ENCODE measurements at places on chromosomes 5 and 9.

- no peak for DNase-seq
Observed at GRCh38 chr5:83026930-83027687, 50.1 kb downstream of the TMEM167A start.

DNA sequence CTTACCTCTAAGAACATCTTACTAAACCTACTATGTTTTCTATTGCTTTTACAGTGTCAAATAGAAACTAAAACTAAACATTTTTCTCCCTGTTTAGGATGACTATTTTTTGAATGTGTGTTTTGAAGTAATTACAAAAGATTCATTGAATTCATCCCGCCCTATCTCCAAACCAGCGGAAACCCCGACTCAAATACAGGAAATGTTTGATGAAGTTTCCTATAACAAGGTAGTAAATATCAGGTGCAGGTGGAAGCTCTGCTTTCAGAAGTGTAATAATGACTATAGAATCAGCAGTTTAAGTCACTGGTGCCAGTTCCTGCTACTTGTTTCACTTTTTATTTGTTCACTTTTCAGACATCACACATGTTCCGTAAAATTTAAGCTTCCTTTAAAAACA lies 20.0 kb downstream of the ERAP2 start:
- DNase-seq, result no peak

DNA sequence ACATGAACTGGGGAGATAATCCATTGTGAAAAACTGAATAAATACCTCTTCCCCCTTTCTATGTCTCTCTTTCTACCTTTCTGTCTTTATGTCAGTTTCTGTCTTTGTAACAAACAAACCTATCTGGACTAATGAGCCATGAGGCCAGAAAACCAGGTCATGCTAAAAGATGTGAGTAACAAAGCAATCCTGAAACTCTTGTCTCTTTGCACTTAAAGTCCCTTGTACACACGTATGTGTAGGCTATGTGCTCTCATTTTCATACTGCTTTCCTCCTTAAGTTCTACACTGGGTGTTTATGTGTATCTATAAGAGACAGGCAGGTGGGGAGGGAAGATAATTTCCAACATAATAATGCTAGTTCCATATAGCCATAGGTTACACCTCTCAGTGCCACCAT lies 123.8 kb upstream of the PTGER4 start:
- DNase-seq, result no peak

GRCh38 chr5:36177715-36178523 lies 26.0 kb downstream of the SKP2 start:
- DNase-seq, result no peak

DNA sequence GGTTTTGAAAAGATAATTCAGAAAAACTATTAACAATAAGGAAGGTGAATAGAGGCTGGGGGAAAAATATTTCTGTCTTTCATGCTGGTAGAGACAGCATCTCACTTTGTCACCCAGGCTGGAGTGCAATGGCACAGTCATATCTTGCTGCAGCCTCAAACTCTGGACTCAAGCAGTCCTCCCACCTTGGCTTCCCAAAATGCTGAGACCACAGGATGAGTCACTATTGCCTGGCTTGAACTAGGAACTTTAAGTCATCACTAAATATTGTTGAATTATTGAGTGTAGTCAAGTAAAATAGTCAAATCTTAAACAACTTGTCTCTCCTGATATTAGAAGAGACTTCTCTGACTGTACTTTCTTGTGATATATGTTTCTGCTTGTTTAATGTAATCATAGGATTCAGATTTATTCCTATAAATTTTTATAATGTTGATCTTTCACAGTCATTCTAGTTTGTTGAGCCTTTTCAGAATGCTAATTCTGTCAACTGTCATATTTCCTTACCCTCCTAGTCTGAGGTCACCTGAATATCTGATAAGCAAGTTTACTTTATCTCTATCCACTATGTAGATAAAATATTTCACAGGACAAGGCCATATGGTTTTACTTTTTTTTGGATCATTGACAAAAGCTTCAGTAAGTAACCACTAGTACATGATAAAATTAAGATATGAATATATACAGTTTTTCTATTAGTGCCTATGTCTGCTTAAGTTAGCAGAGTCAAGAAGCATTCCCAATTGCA lies 1696.5 kb downstream of the MAT2B start:
- no peak for DNase-seq

DNA sequence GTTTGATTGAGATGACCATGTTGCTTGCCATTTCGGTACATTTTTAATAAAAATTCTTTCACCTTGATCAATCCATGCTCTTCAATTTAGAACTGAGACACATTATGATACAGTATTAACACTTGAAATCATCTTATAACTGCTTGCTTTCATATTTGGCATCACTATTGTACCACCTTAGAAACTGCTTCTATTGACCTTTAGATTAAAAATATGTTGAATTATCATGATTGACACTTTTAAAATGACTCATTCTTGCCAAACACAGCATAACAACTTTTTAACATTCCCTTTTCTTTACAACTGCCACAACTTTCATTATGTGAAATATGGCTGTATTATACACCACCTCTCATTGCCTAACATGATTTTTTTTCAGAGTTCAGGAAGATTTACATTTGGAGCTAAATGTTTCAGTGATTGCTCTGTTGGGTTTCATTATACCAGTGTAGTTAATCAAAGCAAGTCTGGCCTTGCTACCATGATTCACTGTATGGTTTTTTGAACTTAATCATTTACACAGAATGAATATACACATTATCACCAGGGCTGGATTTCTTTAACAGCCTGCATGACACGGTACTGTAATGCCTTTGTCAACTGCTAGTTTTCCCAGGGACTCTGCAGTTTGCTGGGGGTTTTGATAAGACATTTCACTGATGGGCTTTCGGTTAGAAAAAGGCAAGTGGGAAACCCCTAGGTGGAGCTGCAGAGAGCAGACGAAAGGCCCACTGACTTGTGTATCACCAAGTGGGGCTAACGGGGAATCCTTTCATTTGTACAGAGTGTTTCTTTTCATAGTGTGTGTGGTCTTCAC lies 93.6 kb upstream of the TLE4 start:
- DNase-seq, result no peak

DNA sequence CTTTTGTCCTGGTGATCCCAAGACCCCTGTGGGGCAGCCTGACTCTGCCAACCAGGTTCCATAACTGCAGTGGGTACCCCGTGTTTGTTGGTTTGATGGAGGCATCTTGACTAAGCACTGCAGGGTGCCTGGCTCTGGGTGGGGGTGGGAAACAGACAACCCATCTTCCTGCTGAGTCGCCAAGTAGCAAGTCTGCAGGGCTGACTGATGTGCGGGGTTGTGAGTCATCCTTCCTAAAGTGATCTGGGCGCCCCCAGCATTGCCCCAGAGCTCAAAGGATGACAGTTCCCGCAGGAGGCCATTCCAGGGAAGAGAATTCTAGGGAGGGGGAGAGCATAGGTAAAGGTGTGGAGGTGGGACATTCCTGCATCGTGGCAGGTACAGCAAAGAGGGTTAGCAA lies 23.5 kb downstream of the DAB2IP start:
- no peak for DNase-seq

DNA sequence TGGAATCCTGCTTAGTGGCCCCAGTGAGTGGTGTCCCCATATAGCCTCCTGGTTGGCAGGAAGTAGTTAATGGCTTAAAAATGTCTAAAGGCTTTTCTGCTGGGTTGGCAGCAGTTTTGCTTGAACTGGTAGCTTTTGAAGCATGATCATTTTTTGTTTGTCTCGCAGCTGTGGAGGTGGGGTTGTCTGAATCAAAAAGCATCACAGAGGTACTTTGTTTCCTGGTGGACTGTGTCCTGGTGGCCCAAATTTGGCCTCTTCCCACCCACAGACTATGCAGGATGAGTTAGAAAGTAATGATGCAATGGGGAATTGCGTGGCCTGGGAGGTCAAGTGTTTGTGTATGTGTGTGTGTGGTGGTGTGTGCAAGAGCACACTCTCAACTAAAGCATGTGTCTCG lies 322.7 kb downstream of the ARHGEF28 start:
- DNase-seq, result no peak

DNA sequence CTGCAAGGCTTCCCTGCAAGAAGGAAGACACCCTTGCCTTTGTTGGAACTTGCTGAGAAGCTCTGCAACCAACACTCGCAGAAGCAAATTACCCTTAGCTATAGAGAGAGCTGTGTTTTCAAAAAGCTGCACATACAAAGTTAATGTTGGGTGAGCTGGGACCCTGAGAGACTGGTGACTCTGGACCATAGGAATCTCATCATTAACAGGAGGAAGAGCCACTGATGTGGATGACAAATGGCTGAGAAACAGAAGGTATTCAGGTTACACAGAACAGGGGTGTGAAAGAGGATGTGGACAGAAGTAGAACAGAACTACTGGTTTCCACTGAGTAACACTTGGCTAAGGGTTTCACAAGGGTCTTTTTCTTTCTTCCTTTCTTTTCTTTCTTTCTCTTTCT lies 493.5 kb downstream of the IRX1 start:
- no peak for DNase-seq

Data from breast epithelium (tissue), 4 donors.